Right renal pelvis (tissue), 4 donors: ENCODE measurements at places on chromosomes 1 and 21. TPM values are rescaled to one million over a fixed set of nuclear protein-coding genes. Genes with fewer than 3 reads are reported as not detected.

- DNase-seq: no peak
Observed at GRCh38 chr1:206556750-206557635, 49.7 kb downstream of the RASSF5 start.

DNA sequence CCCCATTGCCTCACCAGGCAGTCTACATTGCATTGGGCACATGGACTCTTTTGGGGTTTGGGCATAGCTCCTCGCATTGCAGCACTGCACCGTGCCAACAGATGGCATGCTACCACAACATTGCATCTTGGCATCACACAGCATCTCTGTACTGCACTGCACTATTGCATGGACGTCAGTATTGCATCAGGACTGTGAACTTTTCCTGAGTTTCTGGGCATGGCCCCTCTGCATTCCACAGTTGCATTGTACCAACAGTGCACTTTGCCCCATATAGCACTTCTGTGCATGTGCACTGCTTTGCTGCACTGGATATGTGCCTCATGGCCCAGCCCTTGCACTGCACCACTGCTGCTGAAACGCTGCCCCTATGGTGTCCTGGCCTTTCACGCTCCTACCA lies 9.6 kb downstream of the PTPRU start:
- no peak for DNase-seq

GRCh38 chr1:167899253-167899681 lies 14.7 kb downstream of the ADCY10 start:
- DNase-seq: no peak

DNA sequence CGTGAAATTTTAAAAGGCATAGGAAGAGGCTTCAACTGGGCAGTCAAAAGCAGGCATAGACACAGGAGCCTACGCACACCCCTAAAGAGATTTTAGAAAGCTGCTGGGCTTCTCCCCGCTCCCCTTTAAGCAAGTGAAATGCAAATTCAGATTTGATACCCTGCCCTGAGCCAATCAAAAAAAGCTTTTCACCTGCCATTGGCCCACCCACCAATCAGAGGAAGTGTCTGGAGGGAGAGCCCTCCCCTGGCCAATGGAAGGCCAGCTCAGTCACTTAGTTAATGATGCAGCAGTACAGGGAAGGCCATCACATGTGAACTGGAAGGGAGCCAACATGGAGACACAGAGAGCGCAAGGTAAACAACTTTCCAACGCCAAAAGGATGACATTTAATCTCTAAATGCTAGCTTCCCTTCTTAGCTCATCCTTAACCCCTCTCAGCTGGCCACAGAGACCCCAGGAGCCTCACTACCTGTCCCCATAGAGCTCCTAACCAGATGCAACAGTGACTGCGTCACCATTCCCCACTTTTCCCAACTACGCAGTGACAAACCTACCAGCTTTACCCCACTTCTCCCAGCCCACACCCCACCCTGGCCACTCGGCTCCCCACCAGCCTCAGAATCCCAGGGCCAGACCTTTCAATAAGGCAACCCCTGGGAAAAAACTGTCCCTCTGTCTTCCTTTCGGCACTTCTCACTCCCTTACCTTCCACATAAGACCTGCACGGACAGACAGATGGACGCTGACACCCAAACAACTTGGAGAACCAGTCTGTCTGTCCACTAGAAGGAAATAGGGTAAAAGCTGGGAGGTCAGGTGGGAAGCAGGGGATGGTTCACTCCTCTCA lies 71.0 kb downstream of the CD46 start:
- DNase-seq: no peak

- DNase-seq: no peak
Observed at GRCh38 chr1:212045981-212046380, 10.4 kb downstream of the DTL start.

GRCh38 chr1:207868251-207868773 lies 42.6 kb downstream of the CD34 start:
- DNase-seq: no peak

SELP gene
- polyA plus RNA-seq: 7.4 TPM

GRCh38 chr1:112242470-112242869 lies 153.5 kb upstream of the CTTNBP2NL start:
- DNase-seq: no peak

DNA sequence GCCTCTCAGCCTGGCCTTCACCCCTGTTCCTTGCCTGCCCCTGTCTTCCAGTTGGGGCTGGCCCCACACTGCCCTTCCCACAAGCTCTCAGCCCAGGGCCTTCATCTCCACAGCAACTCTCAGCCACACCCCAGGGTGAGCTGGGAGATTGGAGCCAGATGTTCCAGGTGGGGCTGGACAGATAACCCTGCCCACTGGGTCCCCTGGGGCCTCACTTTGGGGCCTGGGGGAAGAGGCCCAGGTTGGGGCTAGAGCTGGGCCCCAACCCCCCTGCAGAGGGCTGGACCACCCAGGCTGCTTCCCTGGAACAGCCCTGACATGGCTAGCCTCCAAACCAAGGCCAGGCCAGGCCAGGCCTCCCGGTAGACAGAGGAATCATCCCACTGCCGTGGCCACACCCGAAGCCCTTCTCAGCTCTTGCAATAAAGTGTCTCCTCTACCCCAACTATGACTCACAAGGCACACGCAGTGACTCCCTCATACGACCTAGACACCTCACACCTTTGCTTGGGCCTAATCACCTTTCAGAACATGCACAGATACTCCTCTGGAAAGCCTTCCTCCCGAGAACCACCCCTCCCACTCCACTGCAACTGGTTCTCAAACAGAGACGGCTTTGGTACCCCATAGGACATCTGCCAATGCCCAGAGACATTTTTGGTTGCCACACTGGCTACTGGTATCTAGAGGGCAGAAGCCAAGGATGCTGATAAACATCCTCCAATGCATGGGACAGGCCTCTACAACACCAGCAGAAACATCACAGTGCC lies 22.2 kb downstream of the SLC2A1 start:
- no peak for DNase-seq

DNA sequence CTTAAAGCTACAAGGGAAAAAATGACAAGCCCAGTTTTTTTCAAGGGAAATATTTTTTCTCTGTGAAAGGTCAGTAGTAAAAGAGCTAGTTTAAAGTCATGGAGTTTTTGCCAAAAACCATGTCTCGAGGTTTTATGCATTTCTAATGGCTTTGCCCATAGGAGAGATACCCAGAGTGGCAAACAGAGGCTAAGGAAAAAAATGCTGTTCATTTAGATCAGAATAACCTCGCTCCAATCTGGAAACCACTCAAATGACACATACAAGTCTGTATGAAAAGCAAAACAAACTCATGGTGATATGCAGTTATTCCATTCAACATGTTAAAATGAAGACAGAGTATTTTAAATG lies 36.9 kb upstream of the EDEM3 start:
- DNase-seq: no peak

LACTBL1 gene
- not detected for polyA plus RNA-seq

GRCh38 chr1:170461762-170462384 lies 70.1 kb upstream of the GORAB start:
- DNase-seq: no peak

DNA sequence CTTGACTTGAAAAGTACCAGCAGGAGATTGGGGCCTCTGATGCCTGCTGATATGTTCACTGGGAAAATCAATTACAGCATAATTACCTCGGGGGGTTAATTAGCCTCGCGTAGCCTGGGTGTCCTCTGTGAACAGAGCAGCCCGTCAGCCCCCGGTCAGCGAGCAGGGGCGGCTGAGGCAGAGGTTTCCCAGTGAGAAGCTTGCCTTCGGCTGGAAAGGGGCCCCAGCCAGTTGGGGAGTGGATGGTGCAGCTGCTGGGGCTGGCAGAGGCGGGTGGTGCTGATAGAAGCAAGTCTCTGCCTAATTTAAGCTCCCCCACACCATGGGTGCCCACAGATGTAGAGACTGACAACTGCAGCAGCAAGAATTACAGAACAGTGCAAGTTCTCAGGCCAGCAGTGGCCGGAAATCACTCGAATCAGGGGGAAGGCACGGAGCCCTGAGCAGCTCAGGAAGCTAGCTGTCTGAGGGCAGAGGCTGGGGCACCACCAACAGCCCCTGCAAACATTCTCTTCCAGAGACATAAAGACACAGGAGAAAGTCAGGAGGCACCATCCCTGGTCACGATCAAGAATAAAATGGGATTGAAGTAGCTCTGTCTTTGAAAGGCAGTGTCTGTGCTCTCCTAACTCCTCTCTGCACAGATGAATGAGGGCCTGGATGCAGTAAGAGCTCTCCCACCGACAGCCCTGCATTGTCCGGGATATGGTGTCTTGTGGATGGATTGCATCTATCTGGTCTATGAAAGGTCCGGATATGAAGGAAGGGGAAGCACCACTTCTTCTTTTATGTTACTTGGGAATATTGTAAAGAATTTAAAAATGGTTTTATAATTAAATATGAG lies 166.5 kb upstream of the CD34 start:
- DNase-seq: no peak

GRCh38 chr21:43366656-43367055 lies 60.3 kb downstream of the SIK1 start:
- DNase-seq: no peak

DNA sequence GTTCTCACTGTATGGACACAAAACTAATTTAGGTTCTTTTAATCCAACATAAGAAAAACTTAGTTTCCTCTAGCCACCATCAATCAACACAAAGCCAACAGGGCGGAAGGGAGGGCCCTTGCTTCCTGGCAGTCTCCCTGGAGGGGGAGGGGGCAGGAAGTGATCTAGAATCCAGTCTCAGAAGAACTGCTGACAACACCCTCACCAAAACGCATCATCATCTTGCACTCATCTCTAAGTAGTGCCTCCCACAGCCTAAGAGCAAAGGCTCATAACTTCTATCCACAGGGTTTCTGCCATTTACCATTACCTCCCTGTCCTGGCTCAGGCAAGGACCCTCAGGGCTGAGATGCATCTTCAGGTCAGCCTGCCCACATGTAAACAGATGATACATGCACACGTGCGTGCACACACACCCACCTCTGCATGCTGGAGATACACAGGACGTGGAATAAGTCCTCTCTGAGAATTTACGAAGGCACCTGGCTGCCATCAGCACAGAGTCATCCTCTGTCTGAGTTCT lies 20.5 kb downstream of the HIVEP3 start:
- no peak for DNase-seq

- DNase-seq: no peak
Observed at GRCh38 chr1:41461790-41462679, 22.4 kb downstream of the EDN2 start.

DNA sequence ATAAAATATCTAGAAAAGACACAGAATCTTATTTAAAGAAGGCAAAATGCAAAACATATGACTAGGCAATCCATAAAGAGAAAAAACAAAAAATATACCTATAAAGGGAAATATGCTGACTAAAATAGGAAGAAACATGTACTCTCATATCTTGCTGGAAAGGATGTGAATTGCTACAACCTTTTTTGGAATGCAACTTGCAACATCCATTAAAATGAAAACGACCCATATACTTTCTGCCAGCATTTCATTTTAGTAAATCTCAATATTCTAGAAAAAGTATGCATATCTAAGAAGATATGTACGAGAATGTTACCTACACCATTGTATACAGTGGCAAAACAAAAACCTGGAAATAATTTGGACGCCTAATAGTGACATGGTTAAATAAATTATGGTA lies 56.6 kb downstream of the EDEM3 start:
- no peak for DNase-seq

GRCh38 chr21:34203851-34204420 lies 130.6 kb downstream of the MRPS6 start:
- no peak for DNase-seq

DNA sequence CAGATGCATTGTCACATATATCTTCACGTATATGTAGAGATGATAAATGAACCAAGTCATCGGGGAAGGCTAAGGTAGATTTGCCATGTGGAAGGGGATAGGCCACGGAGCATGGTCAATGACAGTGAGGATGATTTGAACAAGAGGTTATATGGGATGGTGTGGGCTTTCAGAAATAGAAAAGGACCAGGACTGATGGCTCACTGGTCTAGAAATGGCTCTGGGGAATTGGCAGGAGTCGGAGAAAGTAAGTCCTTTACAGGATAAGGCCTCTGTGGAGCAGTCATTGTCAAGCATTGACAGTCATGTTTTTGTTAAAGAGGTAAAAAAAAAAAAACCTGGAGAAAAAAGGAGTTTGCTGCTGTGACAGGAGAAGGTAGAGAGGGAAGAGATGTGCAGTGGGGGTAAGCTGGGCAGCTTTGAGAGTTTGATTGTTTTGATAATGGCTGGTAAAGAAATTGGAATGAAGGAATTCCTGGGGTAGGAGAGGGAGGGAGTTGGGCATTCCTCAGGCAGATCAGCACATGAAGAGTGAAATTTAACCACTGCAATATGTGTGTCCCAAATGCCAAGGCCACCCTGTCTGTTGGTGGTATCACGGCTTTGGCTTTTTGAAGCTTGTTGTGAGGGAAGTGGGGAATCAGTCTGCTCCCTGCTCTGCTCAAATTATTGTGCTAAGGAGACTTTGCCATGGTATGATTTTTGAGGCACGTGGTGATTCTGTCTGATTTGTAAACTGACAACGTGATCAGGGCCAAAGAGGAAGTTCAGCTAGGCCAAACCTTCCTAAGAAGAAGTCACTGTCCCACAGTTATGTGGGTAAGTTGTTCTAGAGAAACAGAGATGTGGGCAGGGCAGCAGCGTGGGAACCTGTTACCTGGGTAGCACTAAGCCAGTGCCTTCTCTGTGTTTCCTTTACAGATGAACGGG lies 26.0 kb downstream of the MACF1 start:
- DNase-seq: no peak

DNA sequence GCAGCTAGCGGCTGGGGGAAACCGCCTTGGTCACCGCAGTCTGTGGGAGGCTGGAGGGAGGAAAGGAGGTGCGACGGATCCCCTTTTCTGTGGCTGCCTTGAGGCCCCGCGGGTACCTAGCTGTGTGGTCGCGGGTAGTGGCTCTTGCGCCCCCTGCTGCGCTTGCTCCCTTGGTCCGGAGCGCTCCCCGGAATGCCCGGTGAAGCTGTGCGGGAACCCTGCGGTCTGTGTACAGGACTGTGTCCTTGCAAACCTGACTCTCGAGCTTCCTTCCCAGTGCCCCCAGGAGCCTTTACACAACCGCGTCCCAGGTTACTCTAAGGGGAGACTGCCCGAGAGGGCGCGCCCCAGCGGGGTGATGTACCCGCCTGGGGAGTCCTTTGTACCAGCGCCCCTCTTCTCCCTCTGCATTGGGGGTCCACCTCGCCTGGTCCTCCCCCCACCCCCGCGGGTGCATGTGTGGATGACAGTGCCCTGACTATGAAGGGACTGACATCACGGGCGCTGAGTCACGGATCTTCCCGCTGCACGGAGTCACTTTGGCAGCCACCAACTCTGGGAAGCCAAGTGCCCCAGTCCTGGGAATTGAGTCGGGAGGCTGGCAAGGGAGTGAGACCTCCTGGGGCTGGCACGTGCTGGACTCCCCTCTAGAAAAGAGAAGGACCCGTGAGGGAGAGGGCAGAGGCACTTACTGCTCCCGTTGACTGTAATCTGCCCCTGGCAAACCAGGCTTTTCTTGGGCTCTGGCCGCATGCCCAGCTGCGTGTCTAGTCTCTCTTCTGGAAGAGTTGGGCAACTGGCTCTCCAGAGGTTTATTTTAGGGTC lies 816 bp downstream of the IL6R start:
- DNase-seq: no peak

MAN1C1 gene
- polyA plus RNA-seq: 18.7 TPM

- no peak for DNase-seq
Observed at GRCh38 chr1:186653312-186653711, 26.9 kb downstream of the PTGS2 start.

GRCh38 chr1:192766009-192766625 lies 42.7 kb upstream of the RGS2 start:
- DNase-seq: no peak
